ENCODE measurements at places on chromosomes 13 and 19. TPM values are rescaled to one million over a fixed set of nuclear protein-coding genes. Genes with fewer than 3 reads are reported as not detected.

GRCh38 chr13:98503175-98504028 is 73.5 kb downstream of the STK24 start:
- peak; percentile 59 for DNase-seq

DNA sequence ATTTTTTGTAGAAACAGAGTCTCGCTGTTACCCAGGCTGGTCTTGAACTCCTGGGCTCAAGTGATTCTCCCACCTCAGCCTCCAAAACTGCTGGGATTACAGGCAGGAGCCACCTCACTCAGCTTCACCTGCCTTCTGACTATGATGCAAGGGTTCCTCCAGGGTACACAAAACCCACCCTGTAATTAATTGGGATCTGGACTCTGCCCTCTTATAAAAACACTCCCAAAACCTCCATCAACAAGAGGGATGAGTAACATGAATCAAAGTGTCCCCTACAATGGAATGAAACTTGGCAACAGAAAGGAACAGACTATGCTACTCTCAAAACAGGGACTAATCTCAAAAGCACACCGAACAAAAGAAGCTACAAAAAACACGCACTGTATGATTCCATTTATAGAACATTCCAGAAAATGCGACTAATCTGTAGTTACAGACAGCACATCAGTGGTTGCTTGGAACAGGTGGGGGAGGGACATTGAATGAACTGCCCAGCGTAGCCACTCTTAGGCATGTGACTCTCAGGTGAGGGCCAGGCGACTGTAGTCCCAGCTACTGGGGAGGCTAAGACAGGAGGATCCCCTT is 3.2 kb upstream of the PRR36 start:
- no peak for DNase-seq

DNA sequence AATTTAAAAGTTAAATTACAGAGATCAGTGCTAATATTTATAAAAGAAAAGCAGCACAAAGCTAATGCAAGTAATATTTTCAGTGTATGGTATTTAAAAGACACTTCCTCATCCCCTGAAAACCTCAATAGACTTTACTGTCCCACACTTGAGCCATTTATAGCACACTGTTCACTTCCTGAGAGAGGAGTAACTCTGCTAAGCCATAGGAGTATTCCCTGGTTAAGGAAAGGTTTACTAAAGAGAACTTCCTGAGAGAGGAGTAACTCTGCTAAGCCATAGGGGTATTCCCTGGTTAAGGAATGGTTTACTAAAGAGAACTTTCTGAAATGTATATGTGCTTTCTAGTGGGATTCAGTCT is 159.4 kb downstream of the NHLRC3 start:
- DNase-seq, result no peak

DNA sequence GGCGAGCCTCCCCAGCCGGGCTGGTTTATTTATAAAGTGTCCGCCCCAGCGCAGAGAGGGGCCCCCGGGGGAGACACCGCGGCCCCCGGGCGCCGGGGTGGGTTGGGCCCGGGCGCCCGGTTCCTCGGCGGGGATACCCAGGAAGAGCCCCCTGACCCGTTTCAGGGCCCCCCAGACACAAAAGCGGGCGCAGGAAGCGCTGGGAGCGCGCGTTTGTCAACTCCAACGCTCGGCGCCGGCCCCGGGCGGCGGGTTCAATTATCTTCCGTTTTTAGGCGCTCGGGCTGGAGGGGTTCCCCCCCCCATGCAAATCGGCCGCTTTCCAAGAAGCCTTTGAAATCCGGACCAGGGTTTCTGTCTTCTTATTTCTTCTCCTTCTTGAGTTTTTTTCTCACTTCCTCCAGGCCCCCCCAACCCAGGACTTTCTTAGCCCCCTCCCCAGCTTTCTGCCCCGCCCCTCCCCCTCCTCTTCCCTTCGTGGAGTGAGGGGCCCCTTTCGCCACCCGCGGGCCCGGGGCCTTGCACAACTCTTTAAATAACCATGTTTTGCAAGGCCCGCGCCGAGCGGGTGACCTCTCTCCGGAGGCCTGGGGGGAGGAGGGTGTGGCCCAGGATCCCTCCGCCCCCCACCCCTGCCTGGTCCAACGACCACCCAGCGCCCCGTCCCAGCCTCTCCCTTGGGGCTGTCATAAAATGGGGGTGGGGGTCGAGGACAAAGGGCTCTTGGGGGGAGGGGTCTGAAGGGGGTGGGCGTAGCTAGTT is 935 bp downstream of the ARID3A start:
- peak; percentile 27 for DNase-seq

DNA sequence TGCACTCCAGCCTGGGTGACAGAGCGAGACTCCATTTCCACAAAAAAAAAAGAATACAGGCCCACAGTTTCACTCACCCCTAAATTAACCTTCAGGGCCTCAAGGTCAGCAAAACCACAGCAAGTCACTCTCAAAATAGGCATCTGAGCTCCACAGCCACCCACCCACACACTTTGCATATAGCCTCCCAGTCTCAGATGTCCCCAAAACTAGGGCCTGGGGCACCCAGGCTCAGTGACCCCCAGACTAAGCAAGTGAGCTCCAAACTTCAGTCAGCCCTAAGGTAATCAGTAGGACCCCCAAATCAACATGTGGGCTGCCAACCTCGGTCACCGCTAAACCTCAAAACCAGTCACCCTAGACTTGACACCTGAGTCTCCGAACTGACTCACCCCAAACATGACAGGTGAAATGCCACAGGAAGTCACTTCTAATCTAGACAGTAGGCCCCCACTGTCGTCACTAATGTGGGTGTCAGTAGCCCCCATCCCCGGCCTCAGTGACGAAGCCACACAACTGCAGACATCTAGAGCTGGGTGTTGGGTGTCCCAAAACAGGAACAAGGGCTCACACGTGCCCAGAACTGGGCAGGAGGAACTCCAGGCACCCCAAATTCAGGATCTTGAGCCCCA is 13.9 kb downstream of the RABAC1 start:
- DNase-seq, result no peak

GRCh38 chr13:112241288-112241687 is 134.9 kb upstream of the SPACA7 start:
- no peak for DNase-seq

GRCh38 chr13:33745370-33746324 is 72.3 kb upstream of the RFC3 start:
- peak; percentile 34 for DNase-seq

- DNase-seq, result no peak
These were observed 805.7 kb downstream of the DIAPH3 start for GRCh38 chr13:59358014-59358413.

- DNase-seq, result no peak
These were observed 133.4 kb downstream of the NDFIP2 start for GRCh38 chr13:79614250-79614918.

DNA sequence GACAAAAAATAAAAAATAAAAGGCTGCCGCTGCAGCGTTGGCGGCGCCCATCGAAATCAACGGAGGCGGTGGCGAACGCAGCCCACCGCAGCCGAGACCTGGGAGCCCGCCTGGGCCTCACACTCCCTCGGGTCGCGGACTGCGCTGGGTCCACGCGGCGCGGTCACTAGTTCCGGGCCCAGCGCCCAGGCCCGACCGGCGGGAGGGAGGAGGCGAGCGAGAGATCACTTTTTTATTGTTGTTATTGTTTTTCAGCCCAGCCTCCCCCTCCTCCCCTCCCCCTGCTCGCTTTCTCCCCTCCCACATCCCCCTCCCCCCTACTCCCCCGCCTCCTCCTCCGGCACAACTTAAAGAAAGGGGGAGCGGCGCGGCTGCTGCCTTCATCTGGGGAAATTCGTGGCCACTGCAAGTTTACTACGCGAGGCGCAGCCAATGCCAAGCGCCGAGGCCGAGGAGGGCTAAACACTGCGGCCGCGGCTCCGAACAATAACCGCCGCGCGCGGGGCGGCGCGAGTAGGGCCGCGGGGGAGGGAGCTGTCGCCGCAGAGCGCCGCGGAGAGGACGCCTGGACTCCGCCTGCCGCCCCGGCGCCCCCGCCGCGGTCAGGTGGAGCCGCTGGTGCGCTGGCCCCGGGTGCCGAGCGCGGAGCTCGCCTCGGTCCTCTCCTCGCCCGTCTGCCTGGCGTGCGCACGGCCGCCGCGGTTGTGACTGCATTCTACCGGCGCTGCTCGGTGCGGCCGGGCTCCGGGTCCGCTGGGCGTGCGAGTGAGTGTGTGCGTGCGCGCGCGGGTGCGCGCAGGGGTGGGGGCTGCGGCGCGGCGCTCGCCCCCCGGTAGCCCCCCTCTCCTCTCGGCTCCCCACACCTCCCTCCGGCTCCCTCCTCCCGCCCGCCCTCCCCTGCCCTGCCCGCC is 505 bp upstream of the ZIC2 start:
- DNase-seq, result no peak

Gene PRR20D
- not detected for total RNA-seq

Gene VSTM2B
- not detected for total RNA-seq

Gene C5AR2
- total RNA-seq, result not detected

Gene ZNF571
- 2.4 TPM for total RNA-seq

Gene TMEM161A
- total RNA-seq, result 26.1 TPM

Gene SPACA4
- not detected for total RNA-seq
